ENCODE measurements at places on chromosomes 13 and 19.

DNA sequence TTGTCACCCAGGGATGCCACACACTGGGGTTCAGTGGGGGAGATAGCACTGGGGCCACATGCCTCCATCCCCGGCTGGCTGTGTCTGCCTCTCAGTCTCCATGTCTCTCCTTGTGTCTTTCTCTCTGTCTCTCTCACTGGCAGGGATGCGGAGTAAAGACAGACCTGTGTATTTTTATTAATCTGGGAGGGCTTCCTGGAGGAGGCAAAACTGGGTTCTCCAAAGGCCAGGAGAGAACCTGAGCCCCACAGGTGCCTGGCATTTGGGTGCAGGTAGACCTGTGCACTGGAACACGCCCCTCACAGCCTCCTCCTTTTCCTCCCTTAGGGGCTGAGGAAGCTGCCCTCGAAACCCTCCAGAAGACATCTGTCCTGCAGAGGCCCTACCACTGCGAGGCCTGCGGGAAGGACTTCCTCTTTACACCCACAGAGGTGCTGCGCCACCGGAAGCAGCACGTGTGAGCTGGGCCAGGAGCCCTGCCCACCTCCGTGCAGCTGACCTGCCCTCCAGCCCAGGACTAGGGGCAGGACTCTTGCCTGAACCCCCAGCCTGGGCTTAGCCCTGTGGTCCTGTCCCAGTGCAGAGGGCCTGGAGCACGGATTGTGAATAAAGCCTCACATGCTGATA, 32.7 kb downstream of the DHX34 start:
- DNase-seq, result peak; percentile 59

DNA sequence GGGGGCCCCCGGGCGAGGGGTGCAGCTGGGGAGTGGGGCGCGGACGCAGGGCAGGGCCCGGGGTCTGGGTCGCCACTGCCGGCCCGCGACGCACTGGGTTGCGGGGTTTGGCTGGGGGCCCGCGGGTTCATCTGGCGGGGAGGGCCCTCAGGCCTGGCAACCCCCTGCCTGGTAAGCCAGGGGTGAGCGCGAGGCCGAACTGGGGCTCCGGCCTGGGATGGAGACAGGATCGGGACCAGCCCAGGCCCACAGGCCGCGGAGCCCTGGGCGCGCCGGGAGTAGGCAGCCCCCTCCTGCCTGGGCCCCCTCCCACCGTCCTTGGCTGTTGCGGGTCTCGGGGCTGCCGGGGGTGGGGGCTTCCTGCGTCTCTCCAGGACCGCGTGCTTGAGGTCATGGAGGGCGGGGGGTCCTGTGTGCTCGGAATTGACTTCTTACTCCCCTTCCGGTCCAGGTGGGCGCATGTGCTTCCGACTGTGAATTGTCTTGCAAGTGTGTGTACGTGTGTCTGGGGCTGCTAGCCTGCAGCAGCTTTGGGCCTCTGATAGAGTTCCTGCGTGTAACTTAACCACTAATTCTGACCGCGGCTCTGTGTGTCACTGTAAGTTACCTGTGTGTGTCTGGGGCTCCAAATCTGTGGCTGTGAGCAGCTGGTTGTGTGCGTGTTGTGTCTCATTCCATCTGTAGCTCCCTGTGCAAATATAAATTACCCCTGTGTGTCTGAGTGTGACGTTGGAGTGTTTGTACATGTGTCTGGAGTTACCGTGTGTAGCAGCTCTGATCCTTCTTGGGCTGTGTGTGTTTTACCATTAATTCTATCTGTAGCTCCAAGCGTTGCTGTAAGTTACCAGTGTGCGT, 751 bp downstream of the GRAMD1A start:
- DNase-seq, result peak; percentile 50

- DNase-seq, result no peak
Observed at GRCh38 chr13:99285432-99286182, 21.6 kb downstream of the GPR183 start.

GRCh38 chr19:497491-497868, 1.2 kb downstream of the MADCAM1 start:
- DNase-seq, result no peak

GRCh38 chr13:95714142-95714832, 37.3 kb downstream of the DNAJC3 start:
- DNase-seq, result peak; percentile 51

DNA sequence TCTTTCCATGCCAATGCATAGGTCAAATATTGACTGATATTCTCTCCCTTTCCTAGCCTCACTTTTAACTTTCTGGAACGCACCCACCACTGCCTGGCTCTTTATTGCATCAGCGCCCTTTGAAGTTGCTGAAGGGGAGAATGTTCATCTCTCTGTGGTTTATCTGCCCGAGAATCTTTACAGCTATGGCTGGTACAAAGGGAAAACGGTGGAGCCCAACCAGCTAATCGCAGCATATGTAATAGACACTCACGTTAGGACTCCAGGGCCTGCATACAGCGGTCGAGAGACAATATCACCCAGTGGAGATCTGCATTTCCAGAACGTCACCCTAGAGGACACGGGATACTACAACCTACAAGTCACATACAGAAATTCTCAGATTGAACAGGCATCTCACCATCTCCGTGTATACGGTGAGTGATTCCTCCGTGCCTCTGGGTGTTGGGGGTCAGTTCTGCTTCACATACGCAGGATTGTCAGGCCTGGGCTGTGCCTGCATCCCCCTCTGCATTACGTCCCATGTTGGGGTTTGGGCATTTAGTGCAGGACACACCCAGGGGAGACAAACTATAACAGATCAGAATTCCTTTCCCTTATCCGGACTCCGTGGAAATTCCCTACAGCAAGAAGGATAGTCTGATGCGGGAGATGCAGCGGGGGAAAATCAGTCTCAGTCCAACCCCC, 1.3 kb downstream of the CEACAM21 start:
- no peak for DNase-seq
